ENCODE measurements at places on chromosomes 11 and 22.

- H3K4me1 ChIP-seq = no peaks in the 10 kb centered on the region
- no peaks in the 10 kb centered on the region for H3K36me3 ChIP-seq
- no peak for DNase-seq
- H3K27ac ChIP-seq = no peak overlapping the region
- no peaks in the 10 kb centered on the region for H3K27me3 ChIP-seq
Observed at GRCh38 chr22:39989633-39990032, 5.1 kb upstream of the FAM83F start.

- peak; percentile 86 for DNase-seq
- H3K27me3 ChIP-seq = no peaks in the 10 kb centered on the region
- peak overlapping the region; percentile 16 for H3K4me3 ChIP-seq
- H3K36me3 ChIP-seq = no peaks in the 10 kb centered on the region
Observed at GRCh38 chr11:96023275-96023674, 99.4 kb upstream of the MTMR2 start.

- no peaks in the 10 kb centered on the region for H3K36me3 ChIP-seq
- DNase-seq = no peak
- no peak overlapping the region for H3K27ac ChIP-seq
- peaks cover 7% of the 10 kb centered on the region for H3K4me1 ChIP-seq
- no peak overlapping the region for H3K4me3 ChIP-seq
- H3K27me3 ChIP-seq = no peaks in the 10 kb centered on the region
Observed at GRCh38 chr22:46744581-46744980, 6.5 kb upstream of the CERK start.

- peak overlapping the region; percentile 33 for H3K27ac ChIP-seq
- H3K27me3 ChIP-seq = no peaks in the 10 kb centered on the region
- H3K4me3 ChIP-seq = peak overlapping the region; percentile 73
- H3K36me3 ChIP-seq = no peaks in the 10 kb centered on the region
- no peak for DNase-seq
Observed at GRCh38 chr22:38793317-38793716, 626 bp downstream of the DNAL4 start.

DNA sequence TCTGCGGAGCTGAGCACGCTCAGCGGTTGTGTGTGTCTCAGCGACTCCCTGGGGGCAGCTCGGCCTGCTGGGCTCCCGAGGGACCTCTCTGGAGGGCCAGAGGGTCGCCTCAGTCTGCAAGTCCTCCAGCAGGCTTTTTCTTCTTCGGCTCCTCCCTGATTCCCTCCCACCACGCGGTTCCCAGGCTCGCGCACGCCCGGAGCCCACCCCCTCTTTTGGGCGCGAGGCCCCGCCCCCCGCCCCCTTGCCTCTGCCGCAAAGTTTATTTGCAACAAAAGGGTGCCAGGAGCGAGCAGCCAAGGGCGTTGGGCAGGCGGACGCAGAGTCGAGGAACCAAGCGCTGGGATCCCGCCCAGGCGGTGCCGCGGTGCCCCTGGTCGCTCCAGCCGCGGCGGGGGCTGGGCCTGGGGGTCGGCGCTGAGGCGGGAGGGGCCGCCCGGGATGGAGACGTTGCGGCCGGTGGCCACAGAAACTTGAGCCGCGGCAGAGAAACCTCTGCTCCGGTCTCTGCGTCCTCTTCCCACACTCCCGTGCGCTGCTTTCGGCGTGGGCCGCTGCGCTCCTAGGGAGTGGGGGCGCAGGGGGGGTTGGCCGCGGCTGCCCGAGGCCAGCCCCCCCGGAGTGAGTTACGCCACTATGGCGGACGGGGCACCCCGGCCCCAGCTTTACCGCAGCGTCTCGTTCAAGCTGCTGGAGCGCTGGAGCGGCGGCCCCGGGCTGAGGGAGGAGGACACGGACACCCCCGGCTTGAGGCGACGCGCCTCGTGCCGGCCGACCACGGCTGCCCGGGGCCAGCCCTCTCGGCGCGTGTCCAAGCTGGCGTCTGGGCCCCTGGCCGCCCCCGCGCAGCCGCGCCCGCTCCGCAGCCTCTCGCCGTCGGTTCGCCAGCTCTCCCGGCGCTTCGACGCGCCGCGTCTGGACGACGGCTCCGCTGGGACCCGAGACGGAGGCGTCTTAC is at the start of gene ARHGEF17:
TSS of gene ARHGEF17 (plus strand) at position 274 of the 958 bp plus-strand sequence. CDS start at position 637, 363 bp downstream.
- no peaks in the 10 kb centered on the region for H3K36me3 ChIP-seq
- peak within 1 kb of the TSS; percentile 96 for H3K27ac ChIP-seq
- DNase-seq = peak; percentile 79
- H3K4me3 ChIP-seq = peak within 1 kb of the TSS; percentile 84
- no peaks in the 10 kb centered on the region for H3K27me3 ChIP-seq

DNA sequence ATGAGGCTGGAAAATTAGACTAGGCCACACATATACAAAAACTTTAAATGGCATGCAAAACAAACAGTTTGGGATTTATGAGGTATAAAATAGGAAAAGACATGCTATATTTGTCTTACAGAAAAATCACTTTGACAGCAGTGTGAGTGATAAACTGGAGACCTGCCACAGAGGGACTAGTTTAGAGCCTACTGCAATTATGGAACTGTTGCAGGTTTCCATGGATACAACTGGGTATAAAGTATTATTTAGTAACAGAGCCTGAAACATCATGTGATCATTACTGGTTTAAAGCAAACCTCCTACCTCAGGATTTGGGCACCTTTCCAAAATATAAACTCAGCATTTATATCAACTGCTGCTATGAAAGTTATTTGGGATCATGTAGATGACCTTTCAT is 1032.5 kb downstream of the DLG2 start:
- no peaks in the 10 kb centered on the region for H3K4me1 ChIP-seq
- no peaks in the 10 kb centered on the region for H3K36me3 ChIP-seq
- DNase-seq = no peak
- H3K27me3 ChIP-seq = no peaks in the 10 kb centered on the region
- H3K27ac ChIP-seq = no peak overlapping the region

- H3K36me3 ChIP-seq = no peaks in the 10 kb centered on the region
- no peak overlapping the region for H3K4me3 ChIP-seq
- DNase-seq = no peak
- no peak overlapping the region for H3K27ac ChIP-seq
- H3K4me1 ChIP-seq = peaks cover 5% of the 10 kb centered on the region
- H3K27me3 ChIP-seq = no peaks in the 10 kb centered on the region
Observed at GRCh38 chr11:73469401-73469800, 93.2 kb downstream of the RELT start.

GRCh38 chr22:46797355-46797754 is 34.9 kb downstream of the TBC1D22A start:
- H3K4me3 ChIP-seq = no peak overlapping the region
- H3K4me1 ChIP-seq = peaks cover 4% of the 10 kb centered on the region
- no peak overlapping the region for H3K27ac ChIP-seq
- DNase-seq = peak; percentile 80

- no peak overlapping the region for H3K4me3 ChIP-seq
- no peaks in the 10 kb centered on the region for H3K36me3 ChIP-seq
- peaks cover 7% of the 10 kb centered on the region for H3K27me3 ChIP-seq
- no peak overlapping the region for H3K27ac ChIP-seq
- no peaks in the 10 kb centered on the region for H3K4me1 ChIP-seq
Observed at GRCh38 chr11:1674173-1675131, 22.5 kb upstream of the KRTAP5-6 start.

DNA sequence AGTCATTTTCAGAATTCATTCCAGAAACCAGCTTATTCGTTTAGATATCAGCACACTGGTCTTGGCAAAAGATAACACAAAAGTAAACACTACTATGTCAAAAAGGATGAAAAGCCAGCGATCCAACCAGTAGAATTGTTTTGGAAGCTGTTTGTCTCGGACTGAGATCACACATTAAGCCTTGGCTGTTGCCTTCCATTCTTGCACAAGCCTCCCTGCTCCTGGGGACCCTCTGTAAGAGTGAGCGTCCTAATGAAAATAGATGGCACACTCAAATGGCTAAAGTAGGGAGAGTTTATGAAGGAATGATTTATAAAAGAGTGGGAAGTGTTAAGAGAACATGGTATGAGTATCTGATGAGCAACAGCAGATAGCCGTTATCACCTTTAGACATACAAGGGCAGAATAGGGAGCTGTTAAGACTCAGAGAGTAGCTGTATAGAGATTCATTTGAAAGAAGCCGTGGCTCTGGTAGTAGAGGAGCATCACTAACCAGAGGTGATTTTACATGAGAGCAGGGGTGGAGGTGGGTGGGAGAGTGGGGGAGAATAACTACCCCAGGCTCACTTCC is 25.2 kb downstream of the PDE3B start:
- H3K27ac ChIP-seq = no peak overlapping the region
- H3K27me3 ChIP-seq = no peaks in the 10 kb centered on the region
- H3K4me3 ChIP-seq = no peak overlapping the region
- no peak for DNase-seq
- no peaks in the 10 kb centered on the region for H3K4me1 ChIP-seq

DNA sequence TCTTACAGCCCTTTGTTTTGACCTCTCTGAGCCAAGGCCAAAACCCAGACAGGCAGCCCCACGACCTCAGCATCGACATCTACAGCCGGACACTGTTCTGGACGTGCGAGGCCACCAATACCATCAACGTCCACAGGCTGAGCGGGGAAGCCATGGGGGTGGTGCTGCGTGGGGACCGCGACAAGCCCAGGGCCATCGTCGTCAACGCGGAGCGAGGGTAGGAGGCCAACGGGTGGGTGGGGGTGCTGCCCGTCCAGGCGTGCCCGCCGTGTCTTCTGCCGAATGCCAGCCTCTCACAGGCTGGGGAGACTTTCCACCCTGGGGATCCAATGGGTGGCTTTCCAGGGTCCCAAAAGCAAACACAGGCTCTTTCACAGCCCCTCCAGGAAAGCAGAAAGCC is 37.1 kb upstream of the PPP6R3 start:
- no peak overlapping the region for H3K4me3 ChIP-seq
- peaks cover 63% of the 10 kb centered on the region for H3K36me3 ChIP-seq
- DNase-seq = no peak

- H3K4me1 ChIP-seq = no peaks in the 10 kb centered on the region
- H3K36me3 ChIP-seq = no peaks in the 10 kb centered on the region
- no peak overlapping the region for H3K27ac ChIP-seq
- no peaks in the 10 kb centered on the region for H3K27me3 ChIP-seq
- DNase-seq = no peak
Observed at GRCh38 chr11:66920978-66921784, 37.0 kb downstream of the PC start.

- H3K4me3 ChIP-seq = no peak overlapping the region
- no peaks in the 10 kb centered on the region for H3K27me3 ChIP-seq
- no peak for DNase-seq
- H3K27ac ChIP-seq = no peak overlapping the region
- H3K4me1 ChIP-seq = peaks cover 33% of the 10 kb centered on the region
- H3K36me3 ChIP-seq = no peaks in the 10 kb centered on the region
Observed at GRCh38 chr11:16297332-16297731, 59.0 kb downstream of the SOX6 start.

DNA sequence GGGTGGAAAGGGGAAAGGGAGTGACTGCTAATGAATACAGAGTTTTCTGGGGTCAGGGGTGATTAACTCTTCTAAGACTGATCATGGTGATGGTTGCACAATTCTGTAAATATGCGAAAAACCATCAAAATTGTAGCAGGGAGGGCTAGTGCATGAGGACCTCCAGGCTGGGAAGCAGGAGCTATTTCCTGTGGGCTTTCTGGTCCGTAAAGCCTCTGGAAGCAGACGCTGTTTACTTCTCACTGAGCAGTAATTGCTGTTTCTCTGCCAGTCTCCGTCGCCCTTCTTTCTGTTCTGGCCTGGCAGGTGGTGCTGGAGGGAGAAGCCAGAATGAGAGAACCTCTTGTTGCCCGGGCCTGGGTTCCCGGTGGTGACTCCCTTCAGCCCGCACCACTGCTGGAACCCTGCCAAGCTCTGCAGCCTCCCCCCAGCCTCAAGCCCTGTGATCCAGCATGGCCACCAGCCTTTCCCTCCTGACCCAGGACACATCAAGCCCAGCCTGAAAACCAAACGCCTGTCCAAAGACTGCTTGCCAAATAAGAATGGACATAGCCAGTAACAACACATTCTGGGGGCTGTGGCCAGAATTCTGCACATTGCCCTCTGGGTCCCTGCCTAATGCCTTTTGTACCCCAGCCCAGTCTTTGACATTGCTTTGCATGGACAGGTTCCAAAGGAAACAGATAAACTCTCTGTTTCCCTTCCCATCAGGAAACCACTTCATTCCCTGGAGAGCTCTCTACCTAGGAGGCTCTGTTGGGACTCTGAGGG is 201.0 kb upstream of the NAV2 start:
- H3K27ac ChIP-seq = no peak overlapping the region
- no peaks in the 10 kb centered on the region for H3K27me3 ChIP-seq

DNA sequence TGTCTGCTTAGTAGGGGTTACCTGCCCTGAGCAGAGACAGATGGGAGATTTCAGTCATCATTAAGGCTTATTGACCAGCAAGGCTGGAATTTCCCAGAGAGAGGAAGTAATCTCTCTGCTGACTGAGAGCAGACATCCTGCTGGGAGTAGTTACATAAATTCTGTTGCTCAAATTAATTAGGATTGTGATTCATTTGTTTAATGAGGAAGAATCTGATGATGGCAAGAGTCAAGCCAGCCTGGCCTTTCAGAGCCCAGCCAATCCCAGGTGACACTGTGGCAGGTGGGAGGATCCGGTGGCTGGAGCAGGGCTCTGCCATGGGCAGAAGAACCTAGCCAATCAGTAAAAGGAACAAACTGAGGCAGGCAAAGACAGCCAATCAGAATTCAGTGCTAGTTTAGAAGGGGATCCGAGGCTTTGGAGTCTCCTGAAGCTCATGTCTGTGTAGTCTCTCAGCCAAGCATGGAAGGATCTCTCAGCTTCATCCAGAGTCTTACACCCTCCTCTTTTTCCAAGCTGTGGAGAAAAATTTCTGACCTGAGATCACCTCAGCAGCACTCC is 61.2 kb upstream of the CHST1 start:
- 0 out of 2 replicates have a peak, but pooled peaks cover 12% of the 10 kb centered on the region for H3K27me3 ChIP-seq
- H3K36me3 ChIP-seq = no peaks in the 10 kb centered on the region
- no peak for DNase-seq
- H3K27ac ChIP-seq = no peak overlapping the region
- no peaks in the 10 kb centered on the region for H3K4me1 ChIP-seq
- H3K4me3 ChIP-seq = no peak overlapping the region

DNA sequence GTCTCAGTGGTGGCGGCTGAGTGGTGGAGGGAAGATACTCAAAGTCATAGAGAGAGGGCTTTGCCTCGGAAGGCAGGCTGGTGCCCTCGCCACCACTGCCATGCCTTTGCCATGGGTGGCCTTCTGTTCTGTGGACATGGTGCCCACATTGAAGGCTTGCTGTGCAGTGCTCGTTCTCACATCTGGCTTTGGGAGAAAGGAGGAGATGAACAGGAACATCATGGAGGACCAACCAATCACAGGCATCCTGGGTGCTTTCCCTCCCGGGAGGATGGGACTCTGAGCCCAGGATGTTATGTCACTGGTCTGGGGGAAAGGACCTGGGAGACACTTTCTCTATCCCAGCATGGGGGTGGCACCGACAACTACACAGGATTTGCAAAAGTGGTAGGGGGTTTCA is 82.3 kb upstream of the NARS2 start:
- DNase-seq = no peak
- H3K27ac ChIP-seq = no peak overlapping the region
- no peaks in the 10 kb centered on the region for H3K27me3 ChIP-seq

DNA sequence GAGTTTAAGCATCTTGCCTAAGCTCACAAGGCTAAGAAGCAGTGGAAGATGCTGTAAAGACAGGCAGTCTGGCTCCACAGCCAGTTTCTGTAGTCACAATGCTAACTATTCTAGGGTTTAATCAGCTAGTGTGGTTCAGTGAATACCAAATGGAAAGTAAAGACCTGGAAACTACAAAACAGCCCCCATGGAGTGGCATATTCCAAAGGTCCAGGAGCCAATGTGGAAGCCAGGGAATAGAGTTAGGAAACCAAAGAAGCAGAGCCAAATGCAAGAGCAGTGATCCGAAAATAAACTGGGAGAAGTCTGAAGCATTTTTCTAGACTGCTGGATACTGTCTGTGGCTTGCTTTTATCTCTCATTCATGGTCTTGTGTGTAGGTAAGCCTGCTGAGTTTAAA is 731.2 kb upstream of the ANO5 start:
- no peak overlapping the region for H3K4me3 ChIP-seq
- H3K27ac ChIP-seq = no peak overlapping the region
- DNase-seq = no peak
- no peaks in the 10 kb centered on the region for H3K27me3 ChIP-seq
